CD4-positive, alpha-beta T cell treated with Interleukin-10 for 1 hour (primary cell): ENCODE measurements at places on chromosomes 2 and 18.

- DNase-seq = no peak
These were observed 30.4 kb upstream of the MAPRE3 start for GRCh38 chr2:26940001-26940400.

GRCh38 chr18:36354989-36355388 lies 57.5 kb downstream of the FHOD3 start:
- DNase-seq = no peak

DNA sequence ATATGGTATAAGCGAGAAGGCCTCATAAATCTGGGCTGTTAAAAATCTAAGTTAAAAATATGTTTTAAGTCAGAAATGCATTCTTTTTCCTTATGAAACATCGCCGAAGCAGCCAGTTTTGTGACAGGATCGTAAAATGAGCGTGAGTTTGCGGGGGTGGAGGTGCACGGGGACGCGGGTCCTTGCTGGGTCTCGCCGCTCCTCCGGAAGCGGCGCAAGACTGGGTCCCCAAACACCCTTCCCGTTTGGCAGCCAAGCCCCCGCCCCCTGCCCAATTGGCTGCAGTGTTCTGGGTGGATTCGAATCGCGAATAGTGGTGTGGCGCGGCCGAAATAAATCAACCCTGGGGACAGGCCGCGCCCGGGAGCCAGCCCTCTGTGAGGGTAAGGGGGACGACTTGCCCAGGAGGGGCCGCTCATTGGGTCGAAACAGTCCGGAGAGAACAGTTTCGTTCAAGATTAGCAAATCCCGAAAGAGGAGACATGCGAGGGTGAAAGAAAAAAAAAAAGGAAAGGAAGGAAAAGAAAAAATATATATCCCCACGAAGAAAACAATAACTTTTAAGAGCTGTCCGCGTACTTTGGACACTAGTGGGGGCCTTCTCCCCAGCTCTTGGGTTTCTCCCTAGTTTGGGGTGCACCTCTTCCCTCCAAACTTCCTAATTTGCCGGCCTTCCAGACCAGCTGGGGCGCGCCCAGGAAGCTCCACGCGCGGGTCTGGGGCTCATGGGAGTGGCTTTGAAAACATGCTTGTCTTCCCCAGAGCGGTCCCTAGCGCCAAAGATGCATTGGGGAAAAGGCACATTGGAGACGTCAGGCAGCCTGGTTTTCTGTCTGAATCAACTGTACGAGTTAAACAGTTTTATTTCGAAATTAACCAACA lies 3.1 kb upstream of the GATA6 start:
- DNase-seq = no peak

DNA sequence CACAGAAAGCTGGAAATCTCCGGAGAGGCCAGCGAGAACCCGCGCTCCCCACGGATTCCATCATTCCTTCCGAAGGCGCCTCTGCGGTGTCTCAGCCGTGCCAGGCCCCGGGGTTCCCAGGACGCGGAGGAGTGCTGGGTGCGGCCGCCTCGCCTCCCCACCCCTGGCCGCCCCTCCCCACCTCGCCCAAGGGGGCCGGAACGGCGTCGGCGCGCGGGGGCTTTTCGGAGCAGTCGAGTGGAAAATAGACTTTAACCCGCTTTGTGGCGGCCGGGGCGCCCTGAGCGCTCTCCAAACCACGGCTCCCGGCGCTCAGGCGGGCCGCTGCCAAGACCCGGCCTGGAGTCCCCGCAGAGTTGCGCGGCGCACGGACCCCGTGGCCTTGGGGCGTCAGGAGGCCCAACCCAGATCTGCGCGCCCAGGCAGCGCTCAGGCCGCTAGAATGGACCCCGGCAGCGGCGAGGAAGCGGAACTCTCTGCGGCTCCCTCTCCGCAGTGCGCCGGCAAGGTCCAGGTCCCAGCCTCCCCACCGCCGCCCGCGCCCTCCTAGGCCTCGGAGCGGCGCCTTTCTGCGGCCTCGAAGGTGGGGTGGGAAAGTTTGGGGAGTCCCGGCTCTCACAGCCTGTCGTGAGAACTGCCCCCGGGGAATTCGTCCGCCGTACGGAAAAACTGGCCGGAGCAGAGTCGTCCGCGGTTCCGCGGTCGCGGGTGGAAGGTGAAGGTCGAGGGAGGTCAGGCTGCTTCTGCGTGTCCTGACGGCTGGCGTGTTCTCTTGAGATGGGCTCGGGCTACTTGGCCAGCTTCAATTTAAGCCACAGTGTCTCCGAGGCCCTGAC lies 1.2 kb upstream of the EMX1 start:
- DNase-seq = peak; percentile 44

GRCh38 chr18:2164644-2165550 lies 406.4 kb downstream of the METTL4 start:
- no peak for DNase-seq

GRCh38 chr2:241255542-241256167 lies 59.8 kb downstream of the HDLBP start:
- no peak for DNase-seq

GRCh38 chr18:46916551-46917107 lies 678 bp downstream of the PIAS2 start:
- DNase-seq = peak; percentile 47

GRCh38 chr2:173750353-173750801 lies 214.8 kb downstream of the SP3 start:
- no peak for DNase-seq

GRCh38 chr2:29039718-29040480 lies 34.4 kb downstream of the PCARE start:
- no peak for DNase-seq
